ENCODE measurements at places on chromosomes 12 and 14.
A peak's percentile ranks its signal among the peaks of the same experiment; 100 is the strongest.

- DNase-seq: no peak
These were observed 12.8 kb downstream of the CFAP73 start for GRCh38 chr12:113162102-113163029.

DNA sequence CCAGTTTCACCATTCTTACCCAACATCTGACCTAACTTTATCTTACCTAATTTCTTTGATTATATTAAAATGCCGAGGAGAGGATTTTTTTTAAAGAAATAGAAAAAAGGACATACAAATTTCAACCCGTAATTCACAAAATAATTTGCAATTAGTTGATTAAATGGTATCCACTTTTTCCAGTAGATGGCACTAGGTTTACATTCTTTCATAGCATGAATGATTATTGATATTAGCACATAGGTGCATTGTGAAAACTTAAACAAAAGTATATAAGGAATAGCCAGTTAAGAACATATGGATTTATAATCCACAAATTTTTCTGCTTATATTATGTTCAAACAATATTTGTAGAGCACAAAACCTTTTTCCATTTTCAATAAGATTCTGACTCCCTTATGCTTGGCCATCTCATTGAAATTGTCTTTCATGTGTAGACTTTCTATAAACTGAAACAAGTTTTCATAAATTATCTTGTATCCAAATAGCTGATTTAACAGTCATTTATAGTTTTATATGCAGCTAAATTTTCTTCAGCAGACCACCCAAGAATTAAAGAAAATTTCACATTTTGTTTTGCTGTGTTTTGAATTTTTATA lies 35.3 kb downstream of the MSRB3 start:
- no peak for DNase-seq

DNA sequence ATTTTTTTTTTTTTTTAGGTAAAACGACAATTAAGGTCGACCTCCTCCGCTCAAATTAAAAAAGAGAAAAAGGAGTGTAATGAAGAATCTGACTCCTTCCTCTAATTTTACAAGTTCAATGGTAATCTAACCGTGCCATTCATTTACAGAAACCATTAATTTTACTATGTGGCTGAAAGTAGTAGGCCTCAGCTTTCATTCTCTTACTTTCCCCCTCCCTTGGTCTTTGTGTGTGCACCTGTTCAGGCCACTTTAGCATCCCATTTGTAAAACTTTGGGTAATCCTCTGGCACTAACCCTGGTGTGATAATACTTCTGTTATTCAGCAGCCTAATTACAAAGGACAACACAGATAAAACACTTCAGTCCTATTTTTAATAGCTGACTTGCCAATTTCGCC lies 128.1 kb downstream of the ASCL1 start:
- DNase-seq: peak; percentile 25

- DNase-seq: no peak
These were observed 190.2 kb upstream of the BTG1 start for GRCh38 chr12:92335831-92336230.

DNA sequence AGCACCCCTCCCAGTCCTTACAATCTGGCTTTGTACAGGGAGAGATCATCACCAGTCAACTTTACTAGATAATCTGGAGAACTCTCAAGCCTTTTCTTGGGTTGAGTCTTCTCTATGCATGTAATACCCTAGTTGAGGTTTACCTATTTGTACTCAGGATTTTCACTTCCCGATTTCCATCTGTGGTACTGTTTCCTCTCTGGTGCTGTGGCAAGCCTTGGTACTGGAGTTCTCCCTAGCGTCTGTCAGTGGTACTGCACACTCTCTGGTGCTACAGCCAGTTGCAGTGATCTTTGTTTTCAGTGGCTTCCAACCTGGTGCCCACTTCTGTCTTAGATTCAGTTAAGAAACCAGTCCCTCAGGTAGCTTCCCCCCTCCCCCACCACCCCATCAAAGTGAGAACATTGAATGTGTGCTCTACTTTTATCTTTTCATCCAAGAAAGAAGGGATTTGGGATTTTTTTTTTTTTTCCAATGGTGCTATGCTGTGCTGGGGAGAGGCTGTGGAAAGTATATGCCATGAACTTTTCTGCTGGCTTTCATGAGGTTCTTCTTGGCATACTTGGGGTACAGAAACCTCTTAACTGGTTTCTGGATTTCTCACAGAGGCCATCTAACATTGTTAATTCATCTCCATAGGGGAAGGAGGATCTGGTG lies 69.4 kb upstream of the EVL start:
- DNase-seq: no peak

DNA sequence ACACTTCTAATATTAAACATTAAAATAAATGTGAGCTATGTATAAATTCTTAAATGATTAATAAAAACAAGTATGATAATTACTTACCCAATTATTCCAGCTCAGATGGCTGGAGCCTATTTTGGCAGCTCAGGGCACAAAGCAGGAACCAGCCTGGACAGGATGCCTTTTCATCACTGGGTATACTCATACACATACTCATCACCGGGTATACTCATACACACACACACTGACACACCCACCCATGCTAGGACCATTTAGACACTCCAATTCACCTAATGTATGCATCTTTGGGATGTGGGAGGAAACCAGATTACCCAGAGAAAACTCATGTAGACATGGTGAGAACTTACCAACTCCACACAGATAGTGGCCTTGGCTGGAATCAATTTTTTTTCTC lies 57.9 kb upstream of the CNOT2 start:
- DNase-seq: no peak

- no peak for DNase-seq
These were observed 13.9 kb upstream of the HDAC7 start for GRCh38 chr12:47833591-47834012.

DNA sequence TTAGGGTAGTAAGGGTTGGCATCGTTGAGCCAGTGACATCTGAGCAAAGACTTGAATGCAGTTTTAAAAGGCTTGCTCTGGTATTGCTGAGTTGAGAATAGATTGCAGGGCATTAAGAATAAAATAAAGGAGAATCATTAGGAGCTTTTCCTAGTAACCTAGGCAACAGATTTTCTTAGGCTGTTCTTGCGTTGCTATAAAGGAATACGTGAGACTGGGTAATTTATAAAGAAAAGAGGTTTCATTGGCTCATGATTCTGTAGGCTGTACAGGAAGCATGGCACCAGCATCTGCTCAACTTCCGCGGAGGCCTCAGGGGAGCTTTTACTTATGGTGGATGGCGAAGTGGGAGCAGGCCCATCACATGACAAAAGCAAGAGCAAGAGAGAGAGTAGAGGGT lies 97.4 kb downstream of the RAD51B start:
- no peak for DNase-seq
